Activated CD4-positive, alpha-beta T cell treated with anti-CD3 and anti-CD28 coated beads for 4 hours (primary cell): ENCODE measurements at places on chromosomes 1 and 21.
A peak's percentile ranks its signal among the peaks of the same experiment; 100 is the strongest.

DNA sequence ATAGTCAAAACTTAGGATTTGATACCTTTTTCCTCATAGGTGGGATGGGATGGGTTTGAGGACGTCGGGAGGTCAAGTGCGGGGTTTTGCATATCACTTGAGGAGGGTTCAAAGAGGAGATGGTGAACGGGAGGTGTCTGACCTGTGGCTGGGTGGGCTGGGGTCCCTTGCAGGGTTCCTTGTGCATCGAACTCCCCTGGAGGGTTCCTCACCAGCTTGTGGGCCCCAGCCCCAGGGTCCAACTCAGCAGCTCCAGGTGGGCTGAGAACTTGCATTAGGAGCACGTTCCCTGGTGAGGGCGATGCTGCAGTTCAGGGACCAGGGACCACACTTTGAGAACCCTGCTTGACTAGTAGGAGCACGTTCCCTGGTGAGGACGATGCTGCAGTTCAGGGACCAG lies 23.2 kb downstream of the TRPM2 start:
- no peak for DNase-seq

DNA sequence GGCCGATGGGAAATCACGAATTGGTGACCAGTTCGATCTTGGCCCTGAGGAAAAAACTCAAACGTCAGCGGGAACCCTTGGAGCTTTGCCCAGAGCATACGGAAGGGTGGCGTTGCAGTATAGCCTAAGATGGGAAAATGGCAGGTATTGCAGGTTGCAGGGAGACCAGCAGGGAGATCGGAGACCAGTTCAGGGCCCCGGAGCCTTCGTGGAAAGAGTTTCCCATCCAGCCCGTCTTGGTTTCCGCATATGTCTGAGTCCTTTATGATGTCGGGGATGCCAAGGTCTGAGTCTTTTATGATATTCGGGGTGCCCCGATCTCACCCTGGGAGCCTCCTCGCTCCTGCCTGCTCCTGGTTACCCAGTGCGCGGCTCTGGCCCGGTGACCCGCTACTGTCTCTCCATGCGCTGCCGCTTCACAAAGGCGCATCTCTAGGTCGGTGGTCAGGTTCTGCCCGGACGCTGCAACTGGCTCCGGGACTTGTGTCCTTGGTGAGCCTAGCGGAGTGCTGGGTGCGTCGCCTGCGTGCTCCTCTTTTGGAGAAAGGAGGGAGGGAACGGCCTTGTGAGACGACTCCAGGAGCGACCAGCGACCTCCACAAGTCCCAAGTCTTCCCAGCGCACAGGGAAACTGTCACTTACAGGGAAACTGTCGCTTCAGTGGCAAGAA lies 94.2 kb downstream of the PRKAB2 start:
- no peak for DNase-seq

GRCh38 chr1:33055210-33056008 lies 18.7 kb upstream of the AK2 start:
- DNase-seq, result peak; percentile 25

DNA sequence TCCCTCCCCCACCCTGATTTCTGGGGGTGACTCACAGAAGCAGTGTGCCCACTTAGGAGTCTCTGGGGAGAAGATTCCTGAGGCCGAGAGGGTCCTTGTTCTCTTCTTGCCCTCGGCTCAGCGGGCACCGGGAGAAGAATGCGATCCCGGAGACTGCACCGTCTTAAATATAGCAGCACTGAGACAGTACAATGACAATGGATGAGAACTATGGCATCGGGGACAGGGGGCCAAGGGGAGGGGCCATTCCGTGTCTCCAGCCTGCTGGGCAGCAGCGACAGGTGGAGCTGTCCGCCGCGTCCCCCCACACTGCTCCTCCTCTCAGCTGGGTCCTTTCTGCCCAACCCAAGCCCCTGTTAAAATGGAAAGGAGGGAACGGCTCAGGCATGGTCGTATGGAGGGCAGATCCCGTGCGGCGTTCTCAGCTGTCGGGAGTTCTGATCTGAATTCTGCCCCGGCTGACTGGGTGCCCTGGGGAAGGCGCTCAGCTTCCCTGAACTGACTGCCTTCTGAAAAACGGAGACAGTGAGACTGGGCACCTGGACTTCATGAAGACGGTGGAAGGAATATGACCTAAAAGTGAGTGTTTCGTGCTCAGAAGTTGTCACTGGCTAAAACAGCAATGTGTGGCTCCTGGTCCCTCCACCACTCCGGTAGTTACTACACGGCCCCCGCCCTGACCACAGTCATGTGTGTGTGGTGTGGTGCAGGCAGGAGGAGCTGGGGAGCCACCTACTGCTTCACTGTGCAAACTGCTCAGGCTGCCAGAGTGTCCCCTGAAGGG lies at the start of gene MYOM3:
MYOM3 (minus strand) TSS at position 140 of the 784 bp plus-strand sequence. CDS start 3,499 bp downstream, outside the sequence.
- peak; percentile 27 for DNase-seq

- no peak for DNase-seq
Observed at GRCh38 chr1:41767534-41768525, 150.9 kb downstream of the HIVEP3 start.

- no peak for DNase-seq
Observed at GRCh38 chr1:230682882-230683610, 30.9 kb downstream of the AGT start.

DNA sequence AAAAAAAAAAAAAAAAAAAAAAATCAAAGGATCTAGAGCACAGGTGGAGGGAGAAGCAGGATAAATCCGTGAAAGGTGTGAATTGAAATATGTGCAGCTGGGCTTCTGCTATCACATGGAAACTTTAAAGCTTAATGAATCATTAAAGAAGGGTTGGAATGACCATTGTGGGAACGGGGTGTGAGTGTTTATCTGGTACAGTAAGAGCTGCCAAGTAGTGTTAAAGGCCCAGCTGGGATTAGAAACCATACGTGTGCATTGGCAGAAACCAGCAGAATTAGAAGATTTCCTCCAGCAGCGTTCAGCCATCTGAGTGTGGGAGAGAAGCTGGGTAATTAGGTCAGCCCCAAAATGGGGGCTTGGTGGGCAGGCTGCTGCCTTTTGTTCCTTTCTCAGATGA lies 13.5 kb downstream of the FALEC start:
- no peak for DNase-seq

- DNase-seq, result no peak
Observed at GRCh38 chr1:113745425-113745824, 13.9 kb downstream of the PHTF1 start.

DNA sequence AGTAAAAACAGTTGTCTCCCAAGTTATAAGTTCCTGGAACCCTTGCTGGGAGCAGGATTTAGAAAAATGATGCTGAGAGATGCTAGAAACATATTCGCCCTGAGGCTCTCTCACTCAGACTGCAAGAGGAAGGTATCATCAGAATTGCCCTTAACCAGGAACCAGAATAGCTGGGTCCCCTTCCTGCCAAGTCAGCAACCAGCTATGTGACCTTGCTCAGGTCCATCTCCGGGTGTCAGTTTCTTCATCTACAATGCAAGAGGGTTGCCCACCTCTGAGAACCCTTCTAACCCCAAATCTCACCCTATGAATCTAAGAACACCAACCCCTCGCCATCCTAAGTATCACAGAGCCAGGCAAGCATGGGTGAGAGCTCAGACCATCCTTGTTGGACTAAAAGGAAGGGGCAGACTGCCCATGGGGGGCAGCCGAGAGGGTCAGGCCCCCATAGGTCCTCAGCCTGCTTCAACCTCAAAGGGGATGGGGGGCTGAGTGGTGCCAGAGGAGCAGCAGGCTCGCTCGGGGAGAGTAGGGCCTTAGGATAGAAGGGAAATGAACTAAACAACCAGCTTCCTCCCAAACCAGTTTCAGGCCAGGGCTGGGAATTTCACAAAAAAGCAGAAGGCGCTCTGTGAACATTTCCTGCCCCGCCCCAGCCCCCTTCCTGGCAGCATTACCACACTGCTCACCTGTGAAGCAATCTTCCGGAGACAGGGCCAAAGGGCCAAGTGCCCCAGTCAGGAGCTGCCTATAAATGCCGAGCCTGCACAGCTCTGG lies 390 bp upstream of the S100A9 start:
- DNase-seq, result no peak

DNA sequence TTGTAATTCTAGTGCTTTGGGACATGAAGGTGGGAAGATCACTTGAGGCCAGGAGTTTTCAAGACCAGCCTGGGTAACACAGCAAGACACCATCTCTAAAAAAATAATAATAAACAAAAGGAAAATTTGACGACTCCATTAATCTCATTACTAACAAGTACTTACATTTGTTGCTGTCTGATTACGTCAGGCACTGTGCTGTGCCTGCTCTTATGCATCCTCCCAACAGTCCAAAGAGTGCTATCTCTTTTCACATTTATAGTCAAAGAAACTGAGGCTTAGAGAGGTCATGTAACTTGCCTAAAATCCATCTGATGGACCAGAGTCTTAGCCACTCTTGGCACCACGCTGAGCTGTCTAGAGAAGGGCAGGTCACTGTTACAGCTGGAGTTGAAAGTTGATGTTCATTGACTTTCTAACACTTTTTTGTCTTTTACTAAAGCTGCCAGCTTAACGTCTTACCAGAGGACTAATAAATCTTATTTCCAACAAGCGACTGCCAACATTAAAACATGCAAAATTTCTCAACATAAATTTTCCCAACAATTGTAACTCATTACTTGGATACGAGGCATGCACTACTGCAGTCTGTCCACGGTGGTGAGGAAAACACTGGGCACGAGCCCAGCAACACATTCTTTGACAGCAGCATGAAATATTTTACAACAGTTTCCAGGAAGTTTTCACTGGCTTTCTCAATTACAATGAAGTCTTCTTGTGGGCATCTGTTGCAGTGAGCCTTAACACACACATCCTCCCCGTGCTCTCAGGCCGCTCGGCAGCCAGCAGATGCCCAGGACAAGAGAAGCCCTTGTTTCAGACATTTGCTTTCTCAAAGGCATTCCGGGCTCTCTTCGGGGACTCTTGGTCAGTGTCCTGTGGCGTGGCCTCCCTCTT lies 262.9 kb upstream of the PROX1 start:
- DNase-seq, result no peak

DNA sequence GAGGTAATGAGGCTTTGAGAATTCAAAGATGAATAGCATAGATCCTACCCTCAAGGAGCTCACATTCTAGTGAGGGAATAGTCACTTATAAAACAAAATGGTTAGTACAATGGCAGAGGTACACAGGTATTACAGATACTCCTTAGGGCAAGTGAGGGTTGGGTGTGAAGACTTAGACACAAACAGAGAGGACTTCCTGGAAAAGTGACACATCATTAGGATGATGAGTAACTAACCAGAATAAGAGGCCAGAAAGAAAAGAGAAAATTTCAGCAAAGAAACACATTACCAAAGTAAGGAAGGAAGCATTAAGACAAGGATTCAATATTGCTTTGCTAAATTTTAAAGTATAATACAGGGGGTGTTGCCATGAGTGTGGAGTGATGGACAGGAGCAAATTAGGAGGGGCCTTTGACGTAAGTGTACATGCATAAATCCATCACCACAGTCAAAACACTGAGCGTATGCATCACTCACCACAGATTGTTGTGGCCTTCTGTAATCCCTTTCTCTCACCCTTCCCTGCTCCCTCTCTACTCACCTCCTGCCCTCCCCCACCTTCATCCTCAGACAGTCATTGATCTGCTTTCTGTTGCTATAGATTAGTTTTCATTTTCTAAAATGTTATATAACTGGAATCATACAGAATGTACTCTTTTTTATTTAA lies 7.9 kb downstream of the CD53 start:
- peak; percentile 33 for DNase-seq

DNA sequence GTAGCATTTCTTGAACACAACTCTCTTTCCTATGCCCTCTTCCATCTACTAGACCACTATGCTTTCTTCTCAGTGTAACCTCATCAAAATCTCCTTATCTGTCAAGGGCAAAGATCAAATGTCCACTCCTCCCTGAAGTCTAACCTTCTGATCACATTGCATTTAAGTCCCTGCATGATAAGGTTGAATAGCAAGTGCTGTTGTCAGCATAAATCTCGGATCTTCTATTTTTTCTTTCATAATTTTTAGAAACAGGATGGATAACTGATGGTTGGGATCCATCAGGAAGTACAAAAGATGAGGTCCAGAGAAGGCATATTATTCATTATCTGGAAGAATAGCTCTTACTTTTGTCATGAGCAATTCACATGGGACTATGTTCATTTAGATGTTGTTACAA lies 41.0 kb downstream of the KCNT2 start:
- no peak for DNase-seq

DNA sequence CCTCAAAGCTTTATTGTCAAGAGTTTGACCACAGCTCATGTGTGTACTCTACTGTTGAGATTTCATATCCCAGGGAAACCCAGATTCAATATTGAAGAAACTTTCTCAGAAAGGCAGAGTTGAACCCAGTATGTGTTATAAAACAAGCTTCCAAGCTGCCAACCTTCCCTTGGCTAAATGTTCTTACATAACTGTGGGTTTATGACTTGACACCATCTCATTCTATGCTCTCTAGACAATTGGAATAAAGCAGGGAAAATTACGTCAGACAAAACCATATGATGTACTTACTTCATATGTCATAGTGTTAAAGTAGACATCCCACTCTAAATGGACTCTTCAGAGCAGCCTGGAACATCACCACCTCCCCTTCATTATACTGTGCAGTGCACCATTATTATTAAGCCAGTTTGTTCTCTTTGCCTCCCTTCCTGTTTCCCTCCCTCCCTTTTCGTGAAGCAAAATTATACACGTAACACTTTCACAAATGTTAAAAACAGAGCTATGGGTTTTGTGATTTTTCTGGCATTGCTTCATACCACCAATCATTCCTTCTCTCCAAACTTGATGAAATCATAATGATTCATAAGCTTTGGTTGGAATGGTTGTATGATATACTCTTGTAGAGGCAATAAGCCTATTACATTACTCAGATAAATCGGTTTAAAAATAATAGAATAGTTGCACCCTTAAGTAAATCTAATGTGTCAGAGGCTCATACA lies 507.2 kb downstream of the LTN1 start:
- no peak for DNase-seq

GRCh38 chr1:116203920-116204319 lies 92.7 kb downstream of the MAB21L3 start:
- no peak for DNase-seq

DNA sequence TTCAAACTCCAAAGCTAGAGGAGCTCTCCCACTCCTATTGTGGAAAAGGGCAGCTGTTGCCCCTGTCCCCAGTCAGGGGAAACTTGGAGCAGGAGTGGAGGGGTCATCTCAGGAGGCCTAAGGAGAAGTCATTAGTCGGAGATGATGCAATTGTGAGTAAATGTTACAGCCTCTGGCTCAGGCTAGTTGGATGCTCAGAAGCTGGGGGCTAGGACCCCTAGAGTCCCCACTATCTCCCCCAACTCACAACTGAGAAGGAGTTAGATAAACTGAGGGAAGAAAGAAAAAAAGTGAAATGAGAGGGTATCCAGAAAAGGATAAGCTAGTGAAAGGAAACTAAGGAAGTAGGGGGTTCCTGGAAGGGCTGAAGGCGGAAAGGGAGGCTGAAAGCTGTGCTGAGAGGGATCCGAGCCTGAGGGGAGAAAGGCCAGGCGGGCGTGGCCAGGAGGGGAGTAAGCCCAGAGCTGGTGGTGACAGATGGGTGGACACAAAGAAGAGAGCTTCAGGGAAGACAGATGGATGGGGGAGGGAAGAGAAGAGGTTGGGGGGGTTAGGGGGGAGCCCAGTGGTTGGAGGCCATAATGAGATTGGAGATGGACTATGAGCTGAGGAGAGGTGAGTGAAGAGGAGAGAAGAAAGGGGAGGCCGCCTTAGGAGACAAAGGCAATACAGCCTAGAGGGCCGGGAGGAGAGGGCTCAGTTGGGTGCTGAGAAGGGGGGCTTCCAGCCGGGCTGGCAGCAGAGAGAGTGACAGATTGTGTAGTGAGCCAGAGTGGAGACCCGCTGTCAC lies 4.5 kb upstream of the NHLH1 start:
- no peak for DNase-seq

- no peak for DNase-seq
Observed at GRCh38 chr1:31421371-31422040, 8.5 kb downstream of the SERINC2 start.
